D341Med (cell line): ENCODE measurements at places on chromosomes 3 and 15.

GRCh38 chr3:38585791-38586420 lies 63.6 kb downstream of the SCN5A start:
- no peak for DNase-seq

DNA sequence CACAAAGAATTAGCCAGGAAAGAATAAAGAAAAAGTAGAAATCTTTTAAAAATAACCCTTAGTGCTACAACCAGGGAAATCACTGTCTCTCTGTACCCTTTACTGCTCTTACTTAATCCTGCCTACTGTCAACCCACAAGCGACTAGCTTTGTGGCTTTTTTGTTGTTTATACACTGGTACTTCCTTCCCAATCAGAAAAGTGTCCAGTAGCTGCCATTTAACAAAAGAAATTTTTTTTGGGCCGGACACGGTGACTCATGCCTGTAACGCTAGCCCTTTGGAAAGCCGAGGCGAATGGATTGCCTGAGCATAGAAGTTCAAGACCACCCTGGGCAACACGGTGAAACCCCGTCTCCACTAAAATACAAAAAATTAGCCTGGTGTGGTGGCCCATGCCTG lies 13.8 kb upstream of the FAM219B start:
- DNase-seq, result no peak

DNA sequence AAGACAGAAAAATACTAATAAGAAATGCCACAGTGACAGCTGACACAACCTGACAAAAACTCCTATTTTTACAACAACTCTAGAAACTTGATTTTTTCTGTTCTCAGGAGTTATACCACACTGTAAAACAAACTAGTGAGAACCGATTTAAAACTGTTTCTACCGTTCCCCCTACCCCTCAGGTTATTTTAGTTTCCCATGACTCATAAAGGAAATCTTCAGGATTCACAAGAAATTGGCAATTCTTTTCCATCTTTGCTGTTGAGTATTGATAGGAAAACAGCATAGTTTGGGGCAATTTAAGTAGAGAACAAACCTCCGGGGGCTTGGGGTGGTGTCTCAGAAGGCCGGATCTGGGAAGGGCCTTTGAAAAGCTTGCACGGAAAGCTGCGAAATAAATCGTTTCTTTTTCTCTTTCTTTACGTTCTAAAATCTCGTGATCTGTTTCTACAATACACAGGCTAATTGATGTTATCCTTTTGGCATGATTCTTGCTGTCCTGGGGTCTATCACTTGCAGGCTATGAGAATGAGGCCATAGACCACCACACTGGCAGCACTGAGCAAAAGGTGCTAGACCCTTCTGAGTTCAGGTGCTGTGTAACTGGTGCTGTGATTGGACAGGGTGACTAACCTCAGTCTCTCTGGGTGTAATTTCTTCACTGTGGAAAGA lies 89.3 kb downstream of the LPP start:
- DNase-seq, result no peak

- no peak for DNase-seq
Measured at GRCh38 chr3:45179163-45179562, 33.0 kb upstream of the CDCP1 start.

GRCh38 chr15:79472446-79472845 lies 40.3 kb downstream of the MINAR1 start:
- no peak for DNase-seq

- no peak for DNase-seq
Measured at GRCh38 chr3:138348754-138349739, 668 bp downstream of the MRAS start.

- no peak for DNase-seq
Measured at GRCh38 chr3:11459186-11459824, 184.4 kb downstream of the VGLL4 start.

DNA sequence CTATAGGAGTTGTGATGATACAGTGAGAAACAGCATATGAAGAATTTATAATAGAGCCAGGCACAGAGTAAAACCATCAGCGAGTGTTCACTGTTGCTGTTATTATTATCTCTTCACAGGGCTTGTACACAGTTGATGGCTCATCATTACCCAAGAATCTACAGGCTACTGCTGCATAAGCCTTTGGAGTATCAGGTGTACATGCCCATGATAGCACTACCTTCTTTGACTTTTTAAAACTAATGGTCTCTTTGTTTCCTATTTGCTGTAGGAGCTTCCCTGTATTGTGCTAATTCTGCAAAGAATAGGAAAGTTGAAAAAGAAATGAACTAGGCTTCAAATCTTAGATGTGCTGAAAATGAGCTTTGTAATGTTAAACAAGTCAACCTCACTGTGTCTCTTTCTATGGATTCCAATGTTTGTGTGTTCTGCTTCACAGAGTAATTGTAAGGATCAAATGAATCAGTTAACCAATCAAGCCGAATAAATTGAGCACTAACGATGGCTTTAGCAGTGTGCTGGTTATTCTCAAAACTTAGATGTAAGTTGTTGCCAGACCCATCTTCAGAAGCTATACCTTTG lies 138.8 kb downstream of the TUSC7 start:
- DNase-seq, result no peak

- DNase-seq, result no peak
Measured at GRCh38 chr3:105752791-105753415, 115.9 kb downstream of the CBLB start.

GRCh38 chr3:193261970-193262369 lies 20.9 kb downstream of the PLAAT1 start:
- DNase-seq, result no peak
